ENCODE measurements at places on chromosomes 5 and 9.

DNA sequence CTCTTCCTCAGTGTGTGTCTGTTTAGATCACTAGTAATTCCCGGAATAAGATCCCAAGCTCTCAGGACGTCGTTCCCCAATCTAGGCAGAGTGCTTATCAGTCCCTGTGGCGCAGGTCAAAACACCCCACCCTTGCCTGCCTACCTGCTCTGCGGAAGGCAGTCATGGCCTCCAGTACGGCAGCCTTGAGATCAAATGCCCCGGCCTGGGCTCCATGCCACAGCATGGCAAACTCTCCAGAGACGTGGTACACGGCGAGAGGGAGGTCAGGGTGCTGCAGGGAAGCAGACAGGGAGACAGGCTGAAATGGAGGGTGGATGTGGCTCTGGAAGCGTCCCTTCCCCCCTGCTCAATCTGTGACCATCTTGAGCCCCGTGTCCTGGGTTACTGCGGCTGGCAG lies 12.0 kb upstream of the HDHD3 start:
- no peak for DNase-seq

DNA sequence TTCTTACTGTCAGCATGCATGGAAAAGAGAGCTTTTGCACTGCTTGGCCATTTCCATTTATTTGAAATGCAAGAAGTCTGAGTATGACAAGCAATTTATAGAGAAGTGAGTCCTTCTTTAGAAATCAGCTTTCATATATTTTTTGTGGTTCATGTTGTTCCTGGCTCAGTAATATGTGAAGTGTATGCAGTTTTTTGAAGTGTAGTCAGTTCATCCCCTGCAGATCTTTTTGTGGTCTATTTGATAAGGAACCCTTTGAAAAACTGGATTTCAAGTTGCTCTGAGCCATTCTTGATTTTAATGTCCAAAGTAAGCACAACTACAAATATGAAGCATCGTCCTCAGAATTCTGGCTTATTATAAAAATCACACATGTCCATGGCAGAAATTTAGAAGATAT lies 294.1 kb upstream of the SMC2 start:
- DNase-seq: no peak

DNA sequence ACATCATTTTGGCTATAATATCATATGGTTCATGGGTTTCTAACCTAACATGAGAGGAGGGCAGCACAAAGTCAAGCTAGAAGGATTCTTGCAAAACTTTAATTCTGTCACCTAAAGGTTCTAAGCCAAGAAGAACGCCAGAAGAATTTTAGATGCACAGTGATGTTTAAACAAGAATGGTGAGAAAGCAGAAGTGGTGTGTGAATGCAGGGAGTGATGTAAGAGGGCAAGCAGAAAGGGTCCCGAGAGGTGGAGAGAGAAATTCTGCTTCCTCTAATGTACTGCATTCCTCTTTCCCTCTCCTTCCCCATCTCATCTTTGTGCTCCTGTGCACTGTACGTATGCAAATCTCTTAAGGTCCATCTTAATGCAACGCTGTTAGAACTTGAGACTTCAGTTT lies 2.1 kb upstream of the TRMO start:
- DNase-seq: no peak

- DNase-seq: no peak
These were observed 2.3 kb upstream of the POMT1 start for GRCh38 chr9:131500377-131500776.

GRCh38 chr5:170747851-170748250 lies 35.7 kb upstream of the GABRP start:
- DNase-seq: no peak

DNA sequence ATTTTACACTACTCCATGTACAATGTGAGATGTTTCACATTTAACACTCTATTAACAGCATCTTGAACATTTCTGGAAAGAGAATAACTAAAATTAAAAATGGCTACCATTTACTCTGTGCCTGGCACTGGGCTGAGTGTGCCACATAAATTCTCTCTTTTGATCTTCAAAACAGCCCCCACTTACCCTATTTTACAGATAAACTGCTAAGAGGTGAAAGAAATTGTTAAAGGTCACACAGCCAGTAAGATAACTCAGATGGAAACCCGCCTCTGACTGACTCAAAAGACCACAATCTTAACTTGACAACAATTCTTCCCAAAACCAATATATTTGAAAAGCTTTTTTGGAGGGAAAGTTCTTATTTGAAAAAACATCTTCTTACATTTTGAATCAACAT lies 97.3 kb downstream of the MAPKAP1 start:
- DNase-seq: no peak

GRCh38 chr5:9370256-9370655 lies 175.6 kb downstream of the SEMA5A start:
- no peak for DNase-seq

- DNase-seq: no peak
These were observed 21.7 kb upstream of the FIBCD1 start for GRCh38 chr9:130960522-130961378.

DNA sequence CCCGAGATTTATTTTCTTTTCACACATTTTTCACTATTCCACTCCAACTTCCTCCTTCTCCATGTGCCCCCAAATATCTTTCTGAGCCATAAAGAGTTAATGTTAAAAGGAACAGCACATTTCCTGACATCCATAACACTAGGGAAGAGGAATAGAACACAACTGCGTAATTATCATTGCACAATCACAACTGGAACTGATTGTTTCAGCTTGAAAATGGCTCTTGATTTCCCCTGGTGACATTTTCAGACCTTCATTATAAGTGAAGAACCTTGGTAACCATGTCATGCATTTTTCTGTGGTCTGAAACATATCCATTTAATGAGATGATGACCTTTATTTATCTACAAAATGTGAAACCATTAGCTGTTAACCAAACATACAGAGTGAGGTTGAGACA lies 82.4 kb downstream of the PCSK1 start:
- no peak for DNase-seq

GRCh38 chr9:33645706-33646105 lies 121.7 kb downstream of the ANKRD18B start:
- DNase-seq: no peak

DNA sequence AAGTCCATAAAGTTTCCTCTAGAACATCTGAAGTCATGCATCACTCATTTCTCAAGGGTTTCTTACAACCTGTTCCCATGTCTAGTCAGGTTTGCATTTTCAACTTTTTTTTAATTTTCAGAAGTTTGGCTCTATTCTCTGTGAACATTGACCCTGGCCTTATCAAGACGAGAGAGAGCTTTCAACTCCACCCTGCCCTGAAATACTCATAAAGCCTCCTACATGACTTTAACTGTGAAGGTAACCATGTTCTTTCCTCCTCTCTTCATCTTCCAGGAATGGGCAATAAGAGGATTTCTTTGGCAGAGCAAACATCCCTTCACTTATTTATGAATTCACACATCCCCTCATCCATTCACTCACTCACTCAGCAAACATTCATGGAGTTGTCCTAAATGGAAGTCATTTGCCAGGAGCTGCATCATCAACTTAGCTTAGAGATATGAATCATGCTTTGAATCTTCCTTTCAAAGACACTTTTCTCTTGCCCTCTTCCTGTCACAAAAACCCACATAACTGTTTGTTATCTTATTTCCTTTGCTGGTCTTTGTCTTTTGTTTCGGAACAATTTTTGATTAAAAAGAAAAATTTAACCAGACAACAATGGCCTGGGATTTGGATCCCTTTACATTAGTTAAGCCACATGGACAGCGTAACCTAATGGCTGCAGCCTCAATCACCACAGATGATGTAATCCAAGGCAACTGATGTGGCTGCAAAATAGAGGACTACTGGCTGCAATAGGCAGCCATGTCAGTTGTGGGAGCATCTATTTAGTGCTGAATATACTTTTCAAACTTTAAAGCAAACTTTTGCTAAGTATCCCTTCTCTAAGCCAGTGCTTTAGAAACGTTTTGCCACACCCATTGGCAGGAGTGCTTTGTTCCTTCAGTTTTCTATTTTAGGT lies 43.0 kb upstream of the GNAQ start:
- DNase-seq: no peak
